Heart right ventricle (tissue), 16 donors: ENCODE measurements at places on chromosomes 3 and 15.

DNA sequence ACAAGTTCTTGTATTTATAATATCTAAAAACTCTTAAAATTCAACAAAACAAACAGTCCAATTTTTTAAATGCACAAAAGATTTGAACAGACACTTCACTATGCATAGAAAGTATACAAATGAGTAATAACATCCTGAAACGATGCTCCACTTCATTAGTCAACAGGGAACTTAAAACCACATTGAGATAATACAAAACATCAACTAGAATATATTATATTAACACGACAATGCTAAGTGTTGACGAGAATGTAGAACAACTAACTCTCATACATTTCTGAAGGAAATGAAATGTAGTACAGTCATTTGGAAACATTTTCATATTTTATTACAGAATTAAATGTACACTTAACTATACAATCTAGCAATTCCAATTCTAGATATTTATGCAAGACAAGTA lies 93.4 kb downstream of the IGSF11 start:
- DNase-seq, result no peak

GRCh38 chr3:122843604-122844003 lies 48.7 kb downstream of the SLC49A4 start:
- no peak for DNase-seq

GRCh38 chr3:197083486-197083885 lies 53.9 kb upstream of the MELTF start:
- DNase-seq, result no peak

- no peak for DNase-seq
Observed at GRCh38 chr15:89936051-89936785, 23.5 kb upstream of the ARPIN start.

- DNase-seq, result no peak
Observed at GRCh38 chr3:190644035-190644434, 130.2 kb downstream of the IL1RAP start.
